Activated CD4-positive, CD25-positive, alpha-beta regulatory T cell treated with anti-CD3 and anti-CD28 coated beads, Interleukin-2, amount 50 U/mL, for 72 hours (primary cell): ENCODE measurements at places on chromosomes 7 and 10.

GRCh38 chr7:34333184-34333583 is 324.8 kb upstream of the NPSR1 start:
- no peak for DNase-seq

DNA sequence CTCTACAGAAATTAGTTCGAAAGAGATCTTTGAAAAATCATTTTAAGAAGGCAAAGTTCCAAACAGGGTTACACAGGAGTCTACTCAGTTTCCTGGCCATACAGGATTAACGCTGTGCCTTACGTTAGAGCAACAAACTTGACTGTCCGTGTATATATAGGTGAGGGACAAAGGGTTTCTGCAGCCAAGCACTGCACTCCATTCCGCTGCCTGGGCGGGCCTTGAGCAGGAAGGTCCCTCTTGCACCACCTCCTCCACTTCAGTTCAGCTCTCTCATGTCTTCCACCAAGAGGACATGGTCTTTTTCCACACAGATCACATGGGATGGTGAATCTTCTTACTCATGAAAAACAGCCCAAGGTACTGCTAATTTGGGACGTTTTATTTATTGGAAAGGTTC is 43.2 kb downstream of the MCMBP start:
- no peak for DNase-seq

DNA sequence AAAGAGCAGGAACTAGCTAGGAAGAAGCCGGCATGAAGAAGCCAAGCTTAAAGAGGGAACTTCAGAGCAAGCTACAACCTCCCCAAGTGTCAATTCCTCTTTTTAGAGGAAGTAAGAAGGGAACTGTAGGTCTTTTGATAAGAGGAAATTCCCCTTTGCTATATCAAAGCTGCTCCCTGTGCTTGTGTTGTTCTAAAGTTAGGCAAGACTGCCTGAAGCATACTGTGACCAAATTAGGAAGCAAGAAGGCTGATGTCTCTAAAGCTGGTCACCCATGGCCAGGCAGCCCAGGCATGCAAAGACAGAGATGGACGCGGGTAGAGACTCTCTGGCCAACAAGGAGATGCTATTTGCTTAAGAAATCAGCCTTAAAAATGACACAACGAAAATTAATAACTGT is 87.9 kb downstream of the RNF216 start:
- no peak for DNase-seq

DNA sequence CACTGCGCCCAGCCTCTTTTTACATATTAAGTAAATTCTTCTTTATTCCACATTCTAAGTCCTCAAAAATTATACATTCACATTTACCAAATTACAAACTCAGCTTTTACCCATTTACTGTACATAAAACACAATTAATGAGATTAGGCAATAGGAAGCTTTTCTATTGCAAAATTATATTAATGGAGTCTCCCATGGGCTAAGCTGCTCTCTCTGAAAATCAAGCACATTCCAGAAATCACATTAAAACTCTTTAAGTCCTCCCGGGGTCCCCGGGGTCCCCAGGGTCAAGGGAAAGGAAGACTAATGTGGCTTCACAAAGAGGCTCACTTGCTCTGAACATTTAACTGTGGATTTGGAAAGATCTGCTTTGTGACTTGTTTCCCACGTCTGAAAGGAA is 127.4 kb upstream of the KMT2E start:
- no peak for DNase-seq

DNA sequence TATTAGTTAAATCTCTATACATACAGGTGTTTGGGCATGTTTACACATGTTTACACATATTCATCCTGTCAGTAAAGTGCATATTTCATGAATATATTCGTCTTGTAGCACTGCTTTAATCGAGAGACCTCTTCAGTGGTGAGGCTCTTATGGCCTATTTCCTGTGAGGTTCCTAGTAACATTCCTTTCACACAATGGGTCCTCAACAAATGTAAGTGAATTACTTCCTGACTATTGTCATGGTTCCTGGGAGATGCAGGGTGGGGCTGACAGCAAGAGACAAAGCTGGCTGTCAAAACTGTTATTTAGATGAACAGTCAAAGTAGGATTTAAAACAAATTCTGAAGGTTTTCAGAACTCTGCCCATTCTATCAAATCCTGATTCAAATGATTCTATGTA is 12.4 kb upstream of the SEMA3A start:
- DNase-seq: no peak

DNA sequence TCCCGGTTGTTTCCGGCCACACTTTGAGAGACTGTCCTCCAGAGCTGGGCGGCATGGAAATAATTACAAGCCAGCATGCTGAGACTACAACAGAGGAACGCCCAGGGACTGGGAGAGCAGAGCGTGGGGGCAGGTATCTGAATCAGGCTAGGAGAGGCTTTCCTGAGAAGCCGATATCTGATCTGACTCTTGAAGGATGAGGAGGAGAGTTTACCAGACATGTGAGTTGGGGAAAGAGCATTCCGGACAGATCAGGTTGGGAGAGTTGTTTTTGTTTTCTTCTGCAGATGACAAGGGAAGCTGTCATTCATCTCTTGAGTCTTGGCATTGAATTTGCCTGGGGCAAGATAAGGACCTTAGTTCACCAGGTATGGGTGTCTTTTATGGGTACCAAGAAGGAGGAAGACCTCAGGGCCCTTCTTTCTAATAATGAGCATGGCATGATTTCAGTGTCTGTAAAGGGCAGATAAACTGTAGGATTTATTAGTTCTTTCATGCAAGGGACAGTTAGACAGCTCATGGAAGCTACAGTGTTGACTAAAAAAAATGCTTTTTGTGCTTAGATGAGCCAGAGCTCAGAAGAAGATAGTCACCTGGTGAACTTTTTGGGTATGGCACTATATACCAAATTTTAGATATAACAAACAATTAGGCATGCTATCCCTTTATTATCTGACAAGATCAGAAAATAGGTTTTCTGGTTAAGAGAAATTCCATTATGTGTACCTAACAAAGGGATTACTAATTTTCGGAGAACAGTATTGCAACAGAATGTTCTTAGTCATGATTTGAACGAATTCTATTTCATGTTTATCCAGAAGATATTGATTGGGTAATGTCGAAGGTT is 36.2 kb downstream of the WBP1L start:
- no peak for DNase-seq

DNA sequence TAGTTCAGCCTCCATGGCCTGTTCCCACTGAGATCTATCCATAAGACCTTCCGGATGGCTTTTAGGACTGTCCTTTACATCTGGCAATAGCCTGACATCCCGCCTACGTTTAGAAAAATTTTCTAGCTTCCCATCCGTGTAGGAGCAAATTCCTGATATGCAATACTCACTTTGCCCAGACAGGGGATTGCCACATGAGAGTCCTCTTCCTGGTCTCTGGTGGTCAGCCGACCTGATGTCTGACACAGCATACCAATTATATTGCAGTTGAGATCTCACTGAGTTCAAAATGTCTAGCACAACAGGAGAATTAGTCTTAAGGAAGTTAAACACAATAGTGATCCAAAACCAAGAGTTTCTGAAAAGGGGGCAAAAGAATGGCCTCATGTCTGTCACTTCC is 9.4 kb upstream of the ETV1 start:
- no peak for DNase-seq

- no peak for DNase-seq
Observed at GRCh38 chr10:124225467-124226270, 132.3 kb upstream of the CHST15 start.

DNA sequence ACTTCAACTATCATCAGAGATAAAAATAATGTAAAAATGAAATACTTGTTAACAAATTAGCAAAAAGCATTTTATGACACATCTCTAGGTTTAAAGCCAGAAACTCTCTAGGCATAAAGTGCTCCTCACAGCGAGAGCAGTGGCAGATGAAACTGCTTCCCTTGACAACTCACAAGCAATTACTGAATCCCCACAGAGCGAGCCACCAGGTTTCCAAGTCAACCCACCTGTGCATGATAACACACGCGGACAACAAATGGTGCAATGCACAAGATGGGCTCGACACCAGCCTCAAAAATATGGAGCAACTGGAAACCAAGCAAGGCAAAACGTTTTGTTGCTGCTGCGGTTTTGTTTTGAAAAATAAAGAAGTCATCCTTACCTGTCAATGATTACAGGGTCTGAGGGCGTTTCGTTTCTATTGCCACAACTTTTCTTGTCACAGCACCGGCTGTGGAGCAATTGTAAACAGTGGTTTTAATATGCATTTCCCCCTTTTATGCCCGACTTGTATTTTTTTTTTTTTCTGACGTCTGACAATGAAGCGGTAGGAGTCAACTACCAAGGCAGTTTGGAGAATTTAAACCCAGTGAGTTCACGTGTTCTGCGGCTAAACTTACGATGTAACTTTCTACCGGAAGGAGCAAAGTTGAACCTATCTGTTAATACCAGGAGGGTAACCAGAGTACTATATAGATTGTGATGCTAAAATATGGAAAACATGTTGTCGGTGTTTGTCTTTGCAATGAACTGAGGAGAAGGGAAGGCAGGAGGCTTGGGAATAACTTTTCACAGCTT is 7.0 kb downstream of the EBF3 start:
- no peak for DNase-seq

GRCh38 chr10:71773221-71773971 is at the start of gene VSIR:
VSIR (minus strand) TSS chr10:71773520; CDS start chr10:71773439, 81 bp downstream.
- DNase-seq: peak; percentile 98

DNA sequence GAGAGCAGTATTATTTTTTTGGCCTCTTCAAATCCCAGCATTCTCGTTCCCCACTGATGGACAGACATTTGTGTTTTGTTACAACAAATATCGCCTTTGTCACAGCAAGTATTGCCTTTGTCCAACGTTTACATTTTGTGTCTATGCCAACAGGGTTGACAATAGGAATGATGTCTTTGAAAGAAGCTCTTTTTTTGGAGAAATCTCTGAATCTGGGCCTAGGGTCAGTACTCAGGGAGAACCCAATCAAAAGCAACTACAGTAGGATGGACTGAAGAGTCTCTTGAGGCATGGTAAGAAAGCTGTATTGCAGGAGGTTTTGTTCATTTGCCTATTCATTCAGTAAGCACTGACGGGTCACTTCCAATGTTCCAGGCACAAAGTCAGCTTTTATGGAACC is 57.7 kb upstream of the KLF14 start:
- no peak for DNase-seq

- no peak for DNase-seq
Observed at GRCh38 chr7:27423290-27423689, 180.7 kb downstream of the EVX1 start.

GRCh38 chr7:15113752-15114151 is 211.2 kb upstream of the DGKB start:
- DNase-seq: no peak

DNA sequence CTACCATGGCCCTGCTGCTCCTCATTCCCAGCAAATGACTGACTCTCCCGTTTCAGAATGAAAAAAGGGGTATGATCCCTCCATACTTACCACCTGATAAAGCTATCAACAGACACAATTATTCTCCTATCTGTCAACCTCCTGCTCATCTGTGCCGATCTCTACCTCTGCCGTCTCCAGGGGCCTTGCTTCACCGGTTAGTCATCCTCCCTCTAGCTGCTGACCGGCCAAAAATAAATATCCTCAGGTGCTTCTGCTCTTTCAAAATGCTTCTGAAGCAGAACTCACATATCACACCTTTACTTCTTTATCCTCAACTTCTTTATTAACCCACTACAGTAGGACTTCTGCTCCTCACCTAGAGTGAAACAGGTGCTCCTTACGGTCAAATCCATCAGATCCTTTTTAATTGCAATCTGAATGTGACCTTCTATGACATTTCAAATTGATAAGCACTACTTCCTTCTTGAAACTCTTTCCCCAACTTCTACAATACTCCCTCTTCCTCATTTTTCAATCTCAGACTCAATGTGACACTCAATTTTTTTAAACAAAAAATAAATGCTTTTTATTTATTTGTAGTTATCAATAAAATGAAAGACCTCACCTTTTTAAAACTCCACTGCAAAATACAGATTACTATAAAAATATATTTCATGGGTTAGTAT is 63.2 kb downstream of the LMBR1 start:
- DNase-seq: no peak

GRCh38 chr7:146022776-146023175 is 93.8 kb upstream of the CNTNAP2 start:
- DNase-seq: no peak

DNA sequence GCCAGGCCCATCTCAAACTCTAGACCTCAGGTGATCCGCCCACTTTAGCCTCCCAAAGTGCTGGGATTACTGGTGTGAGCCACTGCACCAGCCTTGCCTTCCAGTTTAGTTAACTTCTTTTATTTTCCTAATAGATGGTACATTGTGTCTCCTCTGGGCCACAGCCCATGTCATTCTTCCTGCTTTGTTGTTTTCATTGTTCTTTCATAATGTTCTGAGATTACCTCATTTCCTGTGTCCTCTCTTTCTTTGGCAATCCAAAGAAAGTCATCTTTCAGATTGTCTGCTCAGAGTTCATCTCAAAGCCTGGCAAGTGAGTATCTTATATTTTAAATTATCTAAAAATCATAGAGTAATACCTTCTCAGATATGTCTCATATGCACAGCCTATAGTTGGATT is at the start of gene OLAH:
Gene OLAH, plus strand, starts transcription at position 270 of the 400 bp plus-strand sequence. CDS start 3,346 bp downstream, outside the sequence.
- DNase-seq: no peak

DNA sequence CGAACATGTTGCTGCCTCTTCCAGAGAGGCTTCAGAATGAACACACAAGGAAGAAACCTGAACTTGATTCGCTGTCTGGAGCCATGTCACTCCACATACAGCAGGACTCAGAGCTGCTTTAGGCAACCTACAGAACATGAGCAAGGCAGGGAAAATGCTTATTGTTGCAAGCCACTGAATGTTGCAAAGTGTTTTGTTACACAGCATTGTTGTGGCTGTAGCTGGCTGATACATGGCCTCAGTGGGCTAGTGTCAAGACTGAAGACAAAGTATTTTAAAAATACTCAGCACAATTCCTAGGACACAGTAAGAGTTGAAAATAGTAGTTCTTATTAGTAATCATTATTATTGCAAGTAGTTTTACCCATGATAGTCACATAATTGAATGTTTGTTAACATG is 3.1 kb upstream of the CHST15 start:
- no peak for DNase-seq

- no peak for DNase-seq
Observed at GRCh38 chr7:14115701-14116100, 126.2 kb upstream of the ETV1 start.

DNA sequence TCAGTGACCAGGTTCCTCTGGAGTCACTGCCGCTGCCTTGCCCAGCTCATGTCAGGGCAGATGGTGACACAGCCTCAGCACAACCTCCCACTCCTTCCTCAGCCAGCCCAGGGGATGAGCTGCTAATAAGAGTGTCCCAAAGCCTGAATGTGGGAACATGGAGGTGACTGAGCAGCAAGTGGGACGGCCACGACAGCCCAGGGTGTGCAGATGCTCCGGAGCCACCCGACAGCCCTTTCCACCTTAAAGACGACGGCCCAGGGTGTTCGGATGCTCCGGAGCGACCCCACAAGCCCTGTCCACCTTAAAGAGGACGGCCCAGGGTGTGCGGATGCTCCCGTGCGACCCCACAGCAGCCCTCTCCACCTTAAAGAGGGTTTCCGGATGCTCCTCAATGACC is 89.2 kb downstream of the DIP2C start:
- no peak for DNase-seq

- DNase-seq: no peak
Observed at GRCh38 chr10:59595593-59595992, 114.1 kb downstream of the SLC16A9 start.

GRCh38 chr10:71812016-71812912 is 38.8 kb downstream of the PSAP start:
- peak; percentile 83 for DNase-seq

GRCh38 chr7:6375348-6376101 is 72.2 kb downstream of the DAGLB start:
- DNase-seq: peak; percentile 33
